NCI-H2081 (cell line): ENCODE measurements at places on chromosomes 6 and 20.
A peak's percentile ranks its signal among the peaks of the same experiment; 100 is the strongest.

DNA sequence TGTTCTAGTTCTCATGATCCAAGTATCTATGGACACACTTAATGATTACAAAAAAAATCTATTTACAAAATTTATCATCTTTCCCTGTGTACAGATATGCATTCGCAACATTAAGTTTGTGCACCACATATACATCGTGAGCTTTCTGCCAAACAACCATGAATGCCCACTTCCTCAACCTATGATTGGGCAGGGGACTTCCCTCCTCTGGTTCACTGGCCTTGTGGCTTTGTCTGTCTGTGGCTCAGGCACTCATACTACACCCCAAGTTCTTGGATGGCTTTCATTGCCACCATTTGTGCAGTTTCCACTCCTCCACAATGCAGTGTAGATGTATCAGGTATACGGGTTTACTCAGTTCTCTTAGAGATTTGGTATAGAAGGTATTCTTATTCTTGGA, 74.9 kb downstream of the HS3ST5 start:
- no peak for DNase-seq

- DNase-seq: no peak
These were observed 770.5 kb upstream of the FLRT3 start for GRCh38 chr20:15107931-15108330.

DNA sequence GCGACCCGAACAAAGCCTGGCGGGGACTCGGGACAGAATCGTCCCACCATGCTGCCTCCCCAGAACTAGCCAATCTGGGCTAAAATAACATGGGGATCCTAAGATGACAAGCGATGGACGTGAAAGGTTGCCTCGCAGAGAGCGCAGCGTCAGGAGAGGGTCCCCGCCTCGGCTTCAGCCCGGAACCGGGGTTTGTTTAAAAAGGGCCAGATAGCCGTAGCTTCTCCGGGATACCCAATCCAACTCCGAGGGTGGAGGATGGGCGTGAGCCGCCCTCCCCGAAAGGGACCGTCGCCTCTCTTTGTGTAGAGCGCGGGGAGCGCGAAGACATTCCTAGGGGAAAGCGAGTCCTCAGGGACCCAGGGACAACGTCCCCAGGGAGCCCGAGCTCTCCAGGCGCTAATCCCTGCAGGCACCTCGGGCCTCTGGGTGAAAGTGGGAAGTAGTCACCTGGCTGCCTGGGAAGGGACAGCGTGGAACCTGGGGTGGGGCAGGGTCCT, 643 bp downstream of the CD24 start:
- peak; percentile 25 for DNase-seq

- no peak for DNase-seq
These were observed 17.1 kb downstream of the IRF4 start for GRCh38 chr6:408599-409102.

- peak; percentile 88 for DNase-seq
These were observed at the start of gene TP53INP2 for GRCh38 chr20:34704177-34705007. Gene TP53INP2, plus strand, starts transcription at chr20:34704344. Its CDS starts 4,396 bp downstream, at chr20:34708740.

DNA sequence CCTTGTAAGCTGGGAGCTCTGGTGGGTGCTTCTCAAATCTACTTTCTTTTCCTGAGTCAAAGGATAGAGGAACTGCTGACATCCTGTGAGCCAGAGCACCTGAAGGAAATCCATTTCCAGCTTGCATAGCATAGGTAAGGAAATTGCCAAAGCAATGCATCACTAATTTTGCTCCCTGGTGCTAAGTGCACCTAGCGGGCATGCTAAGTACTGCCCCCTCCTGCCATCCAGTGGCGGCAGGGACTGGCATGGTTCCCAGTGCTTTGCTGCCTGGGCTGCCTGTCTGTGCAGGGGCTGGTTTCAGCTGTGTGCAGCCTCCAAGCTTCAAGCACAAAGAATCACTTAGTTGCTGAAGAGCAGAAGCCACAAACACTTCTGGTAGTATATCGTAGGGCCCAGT, 63.9 kb downstream of the FARS2 start:
- DNase-seq: peak; percentile 30

DNA sequence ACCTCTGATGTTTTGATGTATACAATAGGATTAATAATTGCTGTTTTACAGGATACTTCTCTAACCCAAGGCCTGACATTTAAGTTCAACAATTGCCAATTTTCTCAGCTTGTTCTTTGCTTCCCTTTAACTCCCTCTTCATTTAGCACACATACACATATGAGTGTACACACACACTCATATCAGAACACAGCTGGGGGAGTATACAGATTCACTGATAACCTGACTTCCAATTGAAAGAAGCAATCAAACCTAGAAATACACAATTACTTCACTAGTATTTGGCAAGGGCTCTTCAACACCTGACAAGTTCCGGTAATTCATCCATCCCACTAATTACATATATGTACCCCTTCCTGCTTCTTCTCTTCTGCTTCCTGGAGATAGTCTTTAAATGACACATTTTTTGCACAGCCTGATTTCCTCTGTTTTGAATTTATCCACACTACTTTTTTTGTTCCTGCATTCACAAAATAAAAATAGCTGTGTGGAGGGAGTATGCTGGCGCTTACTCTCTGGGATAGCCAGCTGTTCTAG, 11.2 kb downstream of the UST start:
- no peak for DNase-seq

DNA sequence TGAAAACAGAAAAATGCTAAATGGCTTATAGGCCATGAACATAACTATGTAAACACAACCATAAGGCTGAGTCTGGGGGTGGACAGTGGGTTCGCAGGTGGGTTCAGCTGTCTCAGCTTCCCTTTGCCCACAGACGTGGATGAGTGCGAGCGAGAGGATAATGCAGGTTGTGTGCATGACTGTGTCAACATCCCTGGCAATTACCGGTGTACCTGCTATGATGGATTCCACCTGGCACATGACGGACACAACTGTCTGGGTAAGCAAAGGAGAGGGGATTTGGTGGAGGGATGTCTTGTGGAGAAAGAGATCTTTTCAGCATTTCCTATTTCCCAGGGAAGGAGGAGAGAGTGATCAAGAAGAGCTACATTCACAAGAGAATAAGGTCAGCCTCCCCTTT, 14.7 kb downstream of the SCUBE3 start:
- peak; percentile 78 for DNase-seq

DNA sequence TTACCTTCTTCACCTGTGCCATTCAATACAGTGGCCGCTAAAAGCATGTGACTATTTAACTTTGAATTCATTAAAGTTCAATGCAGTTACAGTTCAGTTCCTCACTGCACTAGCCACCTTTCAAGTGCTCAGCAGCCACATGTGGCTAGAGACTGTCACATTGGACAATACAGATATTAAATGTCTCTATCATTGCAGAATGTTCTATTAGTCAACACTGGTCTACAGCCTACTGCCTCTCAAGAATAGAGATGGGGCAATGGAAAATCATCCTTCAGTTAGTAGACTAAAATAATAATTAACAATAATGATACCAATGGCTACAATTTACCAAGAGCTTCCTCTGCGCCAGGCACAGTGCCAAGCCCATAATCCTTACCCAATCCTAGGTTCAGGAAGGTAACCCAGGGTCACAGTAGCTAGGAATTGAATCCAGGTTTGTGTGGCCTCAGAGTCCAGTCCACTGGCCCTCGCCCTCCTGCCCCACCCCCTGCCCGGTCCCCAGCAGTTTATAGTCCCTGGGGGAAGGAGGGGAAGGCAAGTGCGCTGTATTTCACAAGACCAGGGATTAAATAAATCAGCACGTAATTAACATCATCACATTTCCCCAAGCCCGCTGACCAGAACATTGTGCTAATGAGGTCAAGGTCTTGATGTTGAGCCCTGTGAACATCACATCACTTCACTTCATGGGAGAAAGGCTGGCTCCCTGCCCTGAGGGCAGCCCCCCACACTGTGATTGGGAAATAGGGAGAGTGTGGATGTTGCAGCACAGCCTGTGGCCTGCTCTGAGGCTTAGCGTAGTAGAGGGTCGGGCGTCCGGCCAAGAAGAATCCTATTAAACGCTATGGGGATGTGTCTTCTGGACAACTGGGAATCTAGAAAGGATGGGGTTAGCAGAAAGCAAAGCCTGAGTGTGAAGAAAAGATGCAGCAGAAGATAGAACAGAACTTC, 147.2 kb downstream of the VEGFA start:
- no peak for DNase-seq

DNA sequence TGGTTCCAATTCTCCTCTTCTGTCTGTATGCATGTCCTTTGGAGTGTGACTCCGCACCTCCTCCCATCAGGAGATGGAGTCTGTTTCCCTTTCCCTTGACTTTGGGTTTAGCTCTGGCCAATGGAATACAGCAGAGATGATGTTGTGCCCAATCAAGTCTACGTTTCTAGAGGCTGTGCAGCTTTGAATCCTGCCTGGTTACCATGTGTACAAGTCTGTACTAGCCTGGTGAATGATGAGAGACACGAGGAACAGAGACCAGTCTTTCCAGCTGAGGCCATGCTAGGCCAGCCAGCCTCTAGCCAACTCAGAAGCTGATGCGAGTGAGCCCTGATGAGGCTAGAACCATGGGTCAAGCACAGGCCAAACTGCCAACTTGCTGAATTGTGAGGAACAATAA, 83.2 kb downstream of the LAMP5 start:
- no peak for DNase-seq

DNA sequence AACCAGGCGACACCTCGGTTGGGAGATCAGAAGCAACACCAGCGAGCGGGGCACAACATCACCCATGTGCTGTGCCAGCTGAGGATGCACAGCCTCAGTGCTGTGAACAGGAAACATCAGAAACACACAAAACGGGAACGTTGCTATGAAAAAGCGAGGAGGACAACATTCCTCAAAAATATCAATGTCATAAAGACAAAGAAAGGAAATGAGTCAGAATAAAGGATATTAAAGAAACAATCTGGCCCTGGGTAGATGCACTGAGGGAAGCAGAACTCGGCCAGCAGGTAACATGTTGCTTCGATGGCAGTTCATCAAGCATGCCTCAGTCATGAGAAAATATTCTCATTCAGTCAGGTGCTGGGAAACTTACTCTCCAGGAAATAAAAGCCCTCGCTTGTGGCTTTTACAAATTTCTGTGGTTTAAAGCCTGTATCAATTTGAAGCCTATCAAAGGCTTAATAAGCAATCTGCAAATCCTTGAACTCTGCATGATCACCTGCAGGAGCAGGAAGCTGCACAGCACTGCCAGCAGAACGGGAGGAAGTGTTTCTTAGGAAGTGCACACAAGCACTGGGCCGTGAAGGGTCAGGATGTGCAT, 77.5 kb downstream of the GINS1 start:
- no peak for DNase-seq

- DNase-seq: no peak
These were observed 126.0 kb downstream of the MOXD1 start for GRCh38 chr6:132275066-132275970.

DNA sequence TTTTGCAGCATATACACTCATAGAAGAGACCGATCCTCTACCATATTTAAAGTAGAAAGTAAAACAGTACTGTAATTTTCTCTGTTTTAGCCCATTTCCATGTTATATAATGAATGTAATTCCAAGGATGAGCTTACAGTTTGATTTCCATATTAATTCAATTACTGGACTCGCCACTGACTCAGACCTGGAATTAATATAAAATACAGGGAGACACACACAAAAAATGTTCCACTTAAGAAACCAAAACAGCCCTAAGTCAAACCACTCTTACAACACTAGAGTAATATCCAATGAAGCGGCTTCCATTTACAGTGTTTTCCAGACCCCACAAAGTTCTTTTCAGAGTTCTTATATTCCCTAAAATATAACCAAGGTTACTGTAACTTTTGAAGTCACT, 110.6 kb downstream of the BACH2 start:
- no peak for DNase-seq

DNA sequence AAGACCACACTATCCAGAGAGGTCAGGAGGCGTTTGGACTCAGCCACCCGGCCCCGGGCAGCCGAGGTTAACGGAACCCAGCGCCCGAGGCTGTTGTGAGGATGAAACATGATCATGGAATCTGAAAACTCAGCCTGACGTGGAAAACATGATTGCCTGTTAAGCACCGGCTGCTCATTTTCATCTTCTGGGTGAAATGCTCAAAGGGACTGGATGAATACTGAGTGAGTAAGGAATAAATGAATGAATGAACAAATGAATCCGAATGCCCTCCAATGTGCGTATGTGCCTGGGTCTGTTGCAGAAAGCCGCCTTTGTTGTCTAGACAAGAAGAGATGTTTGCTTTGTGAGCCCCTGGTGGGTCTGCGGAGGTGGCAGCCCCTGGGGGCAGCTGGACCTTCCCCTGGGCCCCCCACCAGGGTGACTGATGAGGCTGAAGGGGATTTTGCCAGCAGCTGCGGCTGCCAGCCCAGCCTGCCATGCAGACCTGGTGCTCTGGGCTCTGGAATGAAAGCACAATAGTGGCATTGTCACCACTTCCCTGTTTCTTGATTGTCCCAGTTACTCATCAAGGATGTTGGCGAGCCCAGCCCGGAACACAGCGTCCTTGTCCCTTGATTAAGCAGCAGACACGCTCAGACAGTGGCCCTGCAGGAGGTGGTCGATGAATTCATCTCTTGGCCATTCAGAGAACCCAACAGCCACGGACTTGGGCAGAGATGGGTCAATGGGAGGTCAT, 211.1 kb downstream of the ANKRD60 start:
- DNase-seq: no peak

GRCh38 chr6:34583461-34583860, 27.3 kb upstream of the SPDEF start:
- no peak for DNase-seq

DNA sequence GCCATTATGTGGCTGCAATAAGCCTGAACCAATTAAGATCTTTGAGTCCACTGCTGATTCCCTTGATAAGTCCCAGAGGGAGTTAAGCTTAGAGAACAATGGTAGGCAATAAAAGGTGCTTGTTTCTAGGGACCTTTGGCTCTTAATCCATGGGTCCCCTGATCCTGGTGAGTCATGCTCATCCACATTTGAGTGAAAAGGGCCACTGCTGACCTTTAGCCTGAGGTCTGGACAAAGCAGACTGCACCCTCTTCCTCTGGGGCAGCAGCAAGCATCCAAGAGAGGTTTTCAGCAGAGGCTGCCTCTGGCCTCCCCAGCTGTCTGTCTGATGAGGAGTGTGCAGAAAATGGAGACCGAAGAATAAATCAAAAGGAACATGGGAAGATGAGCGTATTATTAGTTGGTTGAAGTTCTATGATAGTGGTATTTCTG, 16.1 kb upstream of the SCGN start:
- no peak for DNase-seq

DNA sequence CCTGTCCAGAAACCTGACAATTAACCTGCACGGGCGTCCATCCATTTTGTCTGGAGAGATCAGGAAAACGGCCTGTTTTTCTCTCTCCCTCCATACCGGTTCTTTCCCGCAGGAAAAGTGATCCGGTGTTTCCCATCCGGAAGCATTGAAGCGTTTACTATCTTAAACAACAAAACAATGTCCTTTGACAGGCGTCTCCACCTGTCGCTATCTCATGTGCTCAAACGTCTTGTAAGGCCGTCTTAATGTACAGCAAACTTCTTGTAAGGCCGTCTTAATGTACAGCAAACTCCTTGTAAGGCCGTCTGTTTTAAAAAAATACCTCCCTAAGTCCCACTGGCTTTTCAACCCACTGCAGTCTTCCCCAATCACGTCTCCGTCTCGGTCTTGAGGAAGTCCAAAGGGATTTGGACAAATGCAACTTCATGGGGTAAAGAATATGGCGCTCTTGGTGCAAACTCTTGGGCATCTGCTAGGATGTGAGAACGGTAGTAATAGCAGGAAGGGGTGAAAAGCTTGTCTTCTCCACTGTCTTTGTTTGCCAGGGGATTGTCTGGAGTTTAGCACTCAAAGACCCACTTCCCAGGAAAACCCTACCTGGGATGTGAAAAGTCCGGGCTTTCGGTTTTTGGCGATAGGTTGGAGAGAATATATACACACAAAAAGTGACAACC, 29.9 kb upstream of the TRIM27 start:
- DNase-seq: peak; percentile 54
